ENCODE measurements at places on chromosomes 12 and 14.

DNA sequence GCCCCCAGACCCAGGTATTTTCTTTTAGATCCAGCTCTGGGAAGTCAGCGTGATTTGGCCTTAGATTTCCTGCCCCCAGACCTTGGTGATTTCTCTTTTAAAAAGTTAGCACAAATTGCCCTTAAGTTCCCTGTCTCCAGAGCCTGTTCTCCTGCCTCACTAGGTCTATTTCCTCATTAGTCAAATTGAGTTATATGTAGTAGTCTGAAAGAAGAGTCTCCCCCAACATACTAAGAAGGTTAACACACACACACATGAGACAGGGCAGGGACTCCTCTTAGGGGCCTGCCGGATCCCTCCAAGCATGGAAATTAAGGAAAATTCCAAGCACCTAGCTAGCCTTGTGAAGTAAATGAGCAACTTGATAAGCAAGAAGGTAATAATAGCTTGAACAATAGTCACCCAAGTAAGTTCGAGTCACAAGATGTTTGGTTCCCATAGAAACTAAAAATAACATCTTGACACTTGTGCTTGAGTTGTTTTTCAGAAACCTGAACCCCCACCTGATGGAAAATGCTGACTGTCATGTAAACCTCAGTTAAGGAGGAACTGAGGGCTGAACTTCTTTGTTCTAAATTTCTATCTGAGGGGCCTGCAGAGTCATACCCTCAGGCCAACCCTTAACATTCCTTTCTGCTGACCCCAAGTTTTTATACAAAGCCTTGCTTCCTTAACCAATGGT lies 51.6 kb downstream of the CAND1 start:
- DNase-seq: no peak

- no peak for DNase-seq
Measured at GRCh38 chr12:11763760-11764520, 114.5 kb downstream of the ETV6 start.

DNA sequence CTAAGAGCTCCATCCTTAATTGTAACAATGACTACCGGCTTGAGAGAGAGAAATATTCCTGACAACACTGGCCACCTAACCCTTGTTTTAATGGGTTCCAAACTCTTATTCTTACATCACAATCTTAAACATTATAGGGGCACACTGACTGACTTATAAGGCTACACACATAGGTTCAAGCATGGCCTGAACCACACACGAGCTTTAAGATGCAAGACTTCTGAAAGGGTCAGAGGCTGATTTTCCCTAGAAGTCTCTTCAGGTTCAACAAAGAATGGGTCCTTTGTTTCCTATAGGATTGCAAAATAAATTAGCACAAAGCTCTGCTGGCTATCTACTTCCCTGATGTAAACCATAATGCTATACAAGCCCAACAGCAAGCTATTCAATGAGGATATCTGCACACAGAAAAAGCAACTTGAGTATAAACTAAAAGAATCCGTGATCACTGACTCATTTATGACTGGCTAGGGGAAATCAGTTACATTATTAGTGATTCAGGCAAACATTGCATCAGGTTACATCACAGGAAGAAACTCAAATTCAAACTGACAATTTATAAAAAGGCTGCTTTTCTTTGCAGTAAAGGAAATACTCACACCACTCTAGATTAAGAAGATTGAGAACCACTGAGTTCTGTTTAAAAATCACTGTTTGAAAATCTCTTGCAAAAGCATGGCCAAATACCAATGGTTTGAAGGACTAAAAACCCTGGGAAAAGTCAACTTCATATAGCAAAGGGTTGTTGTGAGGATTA lies 8.5 kb downstream of the BTG1 start:
- DNase-seq: no peak

- no peak for DNase-seq
Measured at GRCh38 chr12:131984334-131984733, 34.6 kb downstream of the EP400 start.

GRCh38 chr14:41505491-41505890 lies 101.2 kb upstream of the LRFN5 start:
- DNase-seq: no peak

GRCh38 chr14:93065272-93065730 lies 50.4 kb downstream of the ITPK1 start:
- no peak for DNase-seq

GRCh38 chr14:99659333-99659741 lies 14.4 kb downstream of the HHIPL1 start:
- no peak for DNase-seq

- no peak for DNase-seq
Measured at GRCh38 chr14:30559638-30560091, 707 bp downstream of the G2E3 start.

- no peak for DNase-seq
Measured at GRCh38 chr14:32825058-32825457, 113.6 kb upstream of the NPAS3 start.

GRCh38 chr12:9404469-9405260 lies 196.5 kb upstream of the PZP start:
- no peak for DNase-seq

- no peak for DNase-seq
Measured at GRCh38 chr12:31220061-31220460, 105.9 kb downstream of the SINHCAF start.
